Activated T-helper 2 cell treated with anti-CD3 and anti-CD28 coated beads, Interferon-gamma antibody, Interleukin-2, Interleukin-4, amounts not matched to agents 10 μg/mL and 5 μg/mL and 100 μg/mL, durations not matched to agents 14 hours and 24 hours and 36 hours (primary cell): ENCODE measurements at places on chromosomes 12 and 14. TPM values are rescaled to one million over a fixed set of nuclear protein-coding genes. Genes with fewer than 3 reads are reported as not detected.

The OVCH1 gene
- total RNA-seq: not detected in 2 replicates

GRCh38 chr14:93734086-93734822, 54.0 kb downstream of the PRIMA1 start:
- H3K36me3 ChIP-seq: no peaks in the 10 kb centered on the region
- H3K27ac ChIP-seq: no peak overlapping the region
- no peak overlapping the region for H3K4me3 ChIP-seq
- H3K27me3 ChIP-seq: peaks cover 2% of the 10 kb centered on the region

- no peak for DNase-seq
- no peak overlapping the region for H3K4me3 ChIP-seq
- H3K27ac ChIP-seq: no peak overlapping the region
- H3K4me1 ChIP-seq: no peaks in the 10 kb centered on the region
- no peaks in the 10 kb centered on the region for H3K36me3 ChIP-seq
These were observed 99.8 kb upstream of the DIO2 start for GRCh38 chr14:80310938-80311750.

GRCh38 chr14:77111021-77111420, 13.0 kb downstream of the CIPC start:
- H3K27me3 ChIP-seq: no peaks in the 10 kb centered on the region
- no peaks in the 10 kb centered on the region for H3K4me1 ChIP-seq
- no peak overlapping the region for H3K27ac ChIP-seq
- DNase-seq: no peak
